ENCODE measurements at places on chromosomes 12 and 14. TPM values are rescaled to one million over a fixed set of nuclear protein-coding genes. Genes with fewer than 3 reads are reported as not detected.

DNA sequence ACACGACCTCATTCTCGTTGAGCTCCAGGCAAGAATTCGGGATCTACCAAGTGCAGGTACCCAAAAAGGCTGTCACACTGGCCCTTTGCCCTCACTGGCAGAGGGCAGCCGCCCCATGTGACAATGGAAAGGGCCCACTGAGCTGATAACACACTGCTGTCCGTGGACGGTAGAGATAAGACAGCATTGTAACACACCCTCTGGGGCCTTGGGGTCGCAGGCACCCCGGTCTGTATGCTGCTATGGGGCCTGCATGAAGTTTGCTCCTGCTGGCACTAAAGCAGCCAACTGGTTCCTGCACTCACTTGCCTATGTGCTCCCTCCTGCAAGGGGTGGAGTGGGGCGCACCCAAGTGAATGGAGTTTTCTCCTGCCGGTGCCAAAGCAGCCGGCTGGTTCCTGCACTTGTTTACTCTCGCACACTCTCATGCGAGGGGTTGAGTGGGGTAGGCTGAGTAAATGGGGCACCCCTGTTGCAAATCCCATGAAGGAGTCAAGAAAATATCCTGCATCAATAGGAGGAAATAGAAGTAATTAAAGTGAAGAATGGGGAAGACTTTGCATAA, 477.9 kb downstream of the ATP23 start:
- H3K4me1 ChIP-seq = peaks cover 3% of the 10 kb centered on the region
- no peaks in the 10 kb centered on the region for H3K36me3 ChIP-seq
- H3K27me3 ChIP-seq = no peaks in the 10 kb centered on the region
- H3K27ac ChIP-seq = no peak overlapping the region
- no peak overlapping the region for H3K4me3 ChIP-seq
- no peak for DNase-seq

- H3K36me3 ChIP-seq = no peaks in the 10 kb centered on the region
- no peak for DNase-seq
- H3K4me1 ChIP-seq = peaks cover 4% of the 10 kb centered on the region
- H3K27ac ChIP-seq = no peak overlapping the region
These were observed 46.9 kb upstream of the KRR1 start for GRCh38 chr12:75558287-75558686.

GRCh38 chr12:99200711-99201384, 446.7 kb upstream of the GARIN6 start:
- H3K27me3 ChIP-seq = no peaks in the 10 kb centered on the region
- DNase-seq = no peak
- H3K4me1 ChIP-seq = no peaks in the 10 kb centered on the region
- H3K4me3 ChIP-seq = no peak overlapping the region
- no peaks in the 10 kb centered on the region for H3K36me3 ChIP-seq

GRCh38 chr14:73602994-73603393, 9.3 kb upstream of the ACOT6 start:
- H3K27ac ChIP-seq = no peak overlapping the region
- no peak overlapping the region for H3K4me3 ChIP-seq
- no peaks in the 10 kb centered on the region for H3K4me1 ChIP-seq
- H3K27me3 ChIP-seq = no peaks in the 10 kb centered on the region
- H3K36me3 ChIP-seq = no peaks in the 10 kb centered on the region

DNA sequence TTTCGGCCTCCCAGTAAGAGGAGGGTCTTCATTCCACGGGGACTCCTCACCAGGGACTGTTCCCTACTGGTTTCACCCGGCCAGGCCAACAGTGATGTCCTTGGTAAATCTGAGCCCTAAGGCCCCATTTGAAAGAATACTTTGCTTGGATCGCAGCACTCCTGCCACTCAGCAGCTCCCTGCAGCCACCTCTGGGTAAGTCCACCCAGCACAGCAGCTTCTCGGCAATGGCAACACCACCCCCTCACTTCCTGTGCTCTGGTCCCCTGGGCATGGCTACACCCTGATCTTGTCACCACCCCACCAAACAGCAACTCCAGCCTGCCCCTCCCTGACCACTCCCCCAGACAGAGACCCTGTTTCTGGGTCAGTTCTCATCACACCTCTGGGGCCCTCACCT, 100.3 kb downstream of the SETD3 start:
- no peaks in the 10 kb centered on the region for H3K4me1 ChIP-seq
- no peak overlapping the region for H3K4me3 ChIP-seq
- no peak for DNase-seq
- peaks cover 39% of the 10 kb centered on the region for H3K27me3 ChIP-seq
- no peaks in the 10 kb centered on the region for H3K36me3 ChIP-seq
- no peak overlapping the region for H3K27ac ChIP-seq

The MED6 gene
- 38.4 TPM for total RNA-seq

The LRRIQ1 gene
- total RNA-seq = 0.16 TPM
